Cortex of kidney (tissue), 1 donor: ENCODE measurements at places on chromosomes 16 and 17.

DNA sequence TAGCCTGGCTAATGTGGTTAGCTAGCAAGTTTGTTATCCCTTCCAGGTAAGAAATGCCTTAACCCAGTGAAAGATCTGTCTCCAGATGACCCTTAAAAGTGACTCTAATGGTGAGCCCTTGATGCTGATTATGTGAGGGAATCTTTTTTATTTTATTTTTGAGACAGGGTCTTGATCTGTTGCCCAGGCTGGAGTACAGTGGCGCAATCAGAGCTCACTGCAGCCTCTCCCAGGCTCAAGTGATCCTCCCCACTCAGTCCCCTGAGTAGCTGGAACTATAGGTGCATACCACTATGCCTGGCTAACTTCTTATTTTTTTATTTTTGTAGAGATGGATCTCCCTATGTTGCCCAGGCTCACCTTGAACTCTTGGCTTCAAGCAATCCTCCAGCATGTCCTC lies 10.8 kb upstream of the HP start:
- no peak for DNase-seq

DNA sequence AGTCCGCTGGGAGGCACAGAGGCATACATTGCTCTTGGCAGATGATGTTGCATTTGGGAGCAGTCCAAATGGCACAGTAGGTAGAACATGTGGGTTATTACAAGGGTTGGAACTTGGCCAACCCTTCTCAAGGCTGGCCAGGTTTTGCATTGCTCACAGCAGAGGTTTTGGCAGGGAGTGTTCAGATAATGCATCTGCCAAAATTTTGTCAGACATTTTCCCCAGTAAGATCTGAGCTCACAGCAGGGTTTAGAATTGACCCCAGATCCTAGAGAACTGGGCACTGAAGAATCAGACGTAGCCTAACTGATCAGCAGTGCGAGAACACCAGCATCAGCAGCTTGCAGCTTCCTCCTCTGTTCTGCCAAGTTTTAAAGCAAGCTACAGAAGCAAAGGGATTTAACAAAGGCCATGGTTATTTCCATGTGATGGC lies 468.8 kb upstream of the KIF2B start:
- no peak for DNase-seq

GRCh38 chr16:88905563-88905962 lies 39.1 kb upstream of the PABPN1L start:
- DNase-seq: no peak

- DNase-seq: no peak
Observed at GRCh38 chr17:18115517-18115916, 7.0 kb downstream of the MYO15A start.

DNA sequence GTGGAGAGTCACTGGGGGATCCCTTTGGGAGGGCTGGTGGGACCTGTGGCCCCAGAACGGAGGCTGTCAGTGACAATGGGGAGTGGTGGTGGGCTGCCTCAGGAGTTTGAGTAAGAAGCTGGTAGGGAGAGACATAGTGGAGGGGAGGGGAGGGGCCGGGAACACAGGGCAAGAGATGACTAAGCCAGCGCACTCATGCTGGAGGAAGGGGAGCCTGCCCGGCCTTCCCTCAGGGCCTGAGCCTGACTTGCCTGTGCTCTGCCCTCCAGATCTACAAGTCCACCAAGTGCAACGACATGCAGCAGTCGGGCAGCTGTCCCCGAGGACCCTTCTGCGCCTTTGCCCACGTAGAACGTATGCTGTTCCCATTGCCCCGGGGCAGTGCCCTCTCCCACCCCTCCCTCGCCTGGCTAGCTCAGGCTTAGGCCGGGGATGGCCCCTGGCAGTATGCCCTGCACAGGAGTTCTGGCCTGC lies 29.3 kb downstream of the UNC13D start:
- no peak for DNase-seq

DNA sequence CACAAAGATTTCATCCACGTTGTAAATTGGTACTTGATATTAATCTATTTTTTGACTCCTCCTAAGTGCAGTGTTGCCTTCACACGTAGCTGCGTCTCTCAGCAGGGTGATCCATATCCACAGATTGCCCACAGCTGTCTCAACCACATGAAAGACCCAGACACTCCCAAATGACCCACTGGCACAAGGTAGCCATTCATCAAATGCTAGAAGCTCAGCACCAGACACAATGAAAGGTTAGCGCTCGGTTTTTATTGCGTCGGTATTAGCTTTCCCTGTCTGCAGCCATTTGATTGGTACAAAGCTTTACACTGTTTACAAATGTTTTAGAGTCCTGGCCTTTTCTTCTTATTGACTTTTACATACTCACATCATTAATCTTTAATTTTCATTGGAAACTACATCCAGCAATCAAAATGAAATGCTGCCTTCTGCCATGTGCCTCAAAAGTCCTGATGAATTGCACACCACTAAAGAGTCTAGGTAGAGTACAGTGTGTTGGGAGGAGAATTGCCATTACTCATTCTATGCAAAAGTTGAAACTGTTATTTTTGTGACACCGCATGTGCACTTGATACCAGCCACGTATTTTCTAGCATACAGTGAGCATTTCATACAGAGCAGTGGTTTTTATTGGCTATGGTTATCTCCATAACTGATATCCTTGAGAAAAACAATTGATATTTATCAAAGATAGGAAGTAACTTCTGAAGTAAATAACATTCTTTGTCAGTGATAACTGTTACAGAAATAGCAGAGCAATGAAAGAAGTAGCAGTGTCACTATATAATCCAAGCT lies 127.3 kb upstream of the NUDT7 start:
- no peak for DNase-seq

GRCh38 chr16:1900452-1900774 lies 17.8 kb downstream of the HS3ST6 start:
- DNase-seq: no peak

DNA sequence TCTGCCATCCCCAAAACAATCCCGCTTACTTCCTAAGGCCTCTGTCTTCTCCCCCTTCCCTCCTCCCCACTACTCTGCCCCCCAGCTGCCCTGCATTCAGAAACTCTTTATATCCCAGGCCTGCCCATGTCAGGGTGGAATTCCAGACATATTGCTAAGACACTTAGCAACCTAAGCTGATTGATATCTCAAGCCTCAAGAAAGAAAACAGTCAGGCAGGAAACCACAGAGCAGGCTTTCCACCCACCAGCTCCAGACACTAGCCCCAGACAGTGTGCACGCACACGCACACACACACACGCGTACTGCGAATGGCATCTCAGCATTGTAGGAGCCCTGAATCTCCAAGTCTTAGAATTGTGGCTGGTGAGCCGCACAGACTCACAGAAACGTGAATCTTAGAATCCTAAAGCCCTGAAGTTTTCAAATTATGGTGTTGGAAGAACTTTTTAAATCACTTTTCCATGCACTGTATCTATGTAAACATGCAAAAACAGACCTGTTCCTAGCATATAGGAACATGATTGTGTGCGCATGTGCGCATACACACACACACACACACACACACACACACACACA lies 8.8 kb upstream of the LPCAT2 start:
- DNase-seq: no peak

GRCh38 chr17:17675925-17676534 lies 5.2 kb upstream of the RAI1 start:
- DNase-seq: no peak

- DNase-seq: no peak
Observed at GRCh38 chr17:39462631-39463375, 1.5 kb downstream of the CDK12 start.

GRCh38 chr17:41547921-41548843 lies 20.1 kb upstream of the KRT19 start:
- no peak for DNase-seq

DNA sequence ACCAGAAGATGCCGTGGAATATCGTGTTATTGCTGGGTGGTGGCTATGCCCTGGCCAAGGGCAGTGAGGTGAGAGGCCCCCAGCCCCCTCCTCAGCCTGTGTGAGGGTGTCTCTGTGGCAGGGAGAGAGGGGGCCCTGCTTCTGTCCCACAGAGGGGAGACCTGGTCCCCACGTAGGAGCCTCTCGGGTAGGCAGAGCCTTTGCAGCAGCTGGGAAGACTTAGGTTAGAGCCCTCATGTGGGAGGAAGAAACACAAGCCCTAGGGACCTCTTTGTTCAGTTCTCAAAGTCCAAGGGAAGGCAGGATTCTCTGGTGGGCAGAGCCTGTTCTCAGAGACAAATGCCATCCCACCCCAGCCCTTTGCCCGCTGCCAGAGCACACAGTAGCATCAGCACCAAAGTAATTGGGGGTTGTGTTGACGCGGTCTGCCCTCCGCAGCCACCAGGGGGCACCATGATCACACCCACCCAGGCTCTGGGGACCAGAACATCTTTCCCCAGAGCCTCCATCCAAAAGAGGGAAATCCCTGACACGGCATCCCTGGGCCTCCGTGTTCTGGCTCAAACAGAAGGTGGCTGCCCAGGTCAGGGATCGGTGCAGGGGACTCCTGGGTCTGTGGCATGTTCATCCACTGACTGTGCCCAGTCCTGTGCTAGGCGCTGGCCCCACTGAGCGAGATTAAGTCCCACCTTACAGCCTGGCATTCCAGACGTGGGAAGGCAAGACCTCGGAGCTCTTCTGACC lies 11.5 kb upstream of the FOXN1 start:
- DNase-seq: no peak

DNA sequence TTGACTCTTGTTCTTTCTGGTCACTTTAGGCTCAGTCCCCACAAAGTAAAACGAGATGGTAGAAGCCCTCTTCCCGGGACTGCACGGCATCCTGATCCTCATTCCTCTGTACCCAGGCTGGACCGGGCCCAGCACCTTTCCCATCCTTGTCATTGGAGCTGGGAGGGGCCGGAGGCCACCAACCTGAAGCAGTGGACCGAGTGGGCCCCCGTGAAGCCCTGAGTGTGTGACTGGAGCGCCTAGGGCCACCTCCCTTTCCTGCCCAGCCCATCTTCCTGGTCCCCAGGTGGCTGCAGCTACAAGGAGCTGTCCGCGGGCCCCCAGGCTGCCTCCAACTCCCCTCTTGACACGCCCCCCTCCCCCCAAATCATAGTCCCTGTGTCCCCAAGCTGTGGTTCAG lies 17.1 kb upstream of the CD300A start:
- DNase-seq: no peak

DNA sequence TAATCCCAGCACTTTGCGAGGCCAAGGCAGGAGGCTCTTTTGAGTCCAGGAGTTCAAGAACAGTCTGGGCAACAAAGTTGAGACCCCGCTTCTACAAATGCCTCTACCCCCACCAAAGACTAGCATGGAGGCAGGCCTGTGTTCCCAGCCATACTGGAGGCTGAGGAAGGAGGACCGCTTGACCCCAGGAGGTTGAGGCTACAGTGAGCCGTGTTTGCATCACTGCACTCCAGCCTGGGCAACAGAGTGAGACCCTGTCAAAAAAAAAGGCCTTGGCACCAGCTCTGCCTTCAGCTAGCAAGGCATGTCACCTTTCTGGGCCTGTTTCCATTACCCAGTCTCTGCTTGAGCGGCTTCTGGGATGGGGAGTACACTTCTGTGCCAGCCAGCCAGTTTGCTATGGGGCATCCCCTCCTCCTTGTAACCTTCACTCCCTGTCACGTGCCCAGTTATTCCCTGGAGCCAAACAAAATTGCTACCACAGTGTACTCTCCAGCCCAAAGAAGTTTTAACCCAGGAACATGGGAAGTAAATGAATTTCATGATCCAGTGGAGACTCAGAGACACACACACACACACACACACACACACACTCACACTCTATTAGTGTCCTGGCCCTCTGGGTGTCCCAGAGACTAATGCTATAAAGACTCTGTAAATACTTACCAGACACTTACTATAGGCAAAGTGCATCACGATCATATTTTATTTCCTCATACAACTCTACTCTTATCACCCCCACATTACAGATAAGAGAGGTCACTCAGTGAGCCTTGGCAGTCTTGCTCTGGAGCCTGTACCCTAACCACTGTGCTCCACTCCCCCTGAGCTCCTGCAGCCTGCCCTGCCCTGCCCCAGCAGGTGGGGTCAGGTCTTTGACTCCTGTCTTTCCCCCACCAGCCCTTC lies 2.5 kb downstream of the CISD3 start:
- DNase-seq: no peak

DNA sequence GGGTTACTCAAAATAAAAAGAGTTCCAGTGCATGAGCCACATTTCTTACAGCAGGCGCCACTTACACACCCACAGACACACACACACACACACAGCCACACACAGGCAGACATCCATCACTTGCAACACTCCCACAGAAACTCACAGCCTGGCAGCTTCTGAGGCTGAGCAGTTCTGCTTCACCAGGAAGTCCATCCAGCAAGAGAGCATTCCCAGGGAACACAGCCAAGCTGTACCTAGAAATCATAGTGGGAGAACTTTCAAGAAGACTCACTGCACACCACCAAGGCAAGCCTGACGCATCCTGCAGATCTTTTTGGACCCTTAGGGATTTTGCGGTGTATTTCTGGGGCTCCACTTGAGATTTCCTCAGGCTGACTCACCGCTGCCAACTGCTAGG lies 140.9 kb upstream of the WSB1 start:
- DNase-seq: no peak

DNA sequence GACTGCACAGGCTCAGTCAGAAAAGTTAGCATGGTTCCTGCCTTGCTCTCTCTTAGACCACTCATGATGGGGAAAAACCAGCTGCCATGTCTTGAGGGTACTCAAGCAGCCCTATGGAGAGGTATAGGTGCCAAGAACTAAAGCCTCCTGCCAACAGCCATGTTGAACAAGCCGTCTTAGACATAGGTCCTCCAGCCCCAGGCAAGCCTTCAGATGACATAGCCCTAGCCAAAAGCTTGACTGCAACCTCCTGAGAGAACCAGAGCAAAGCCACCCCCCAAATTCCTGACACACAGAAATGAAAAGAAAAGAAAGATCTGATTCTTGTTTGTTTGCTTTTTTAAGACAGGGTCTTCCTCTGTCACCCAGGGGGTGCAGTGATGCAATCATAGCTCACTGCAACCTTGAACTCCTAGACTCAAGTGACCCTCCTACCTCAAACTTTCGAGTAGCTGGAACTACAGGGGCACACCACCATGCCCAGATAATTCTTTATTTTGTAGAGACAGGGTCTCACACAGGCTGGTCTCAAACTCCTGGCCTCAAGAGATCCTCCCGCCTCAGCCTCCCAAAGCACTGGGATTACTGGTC lies 36.3 kb downstream of the CMTM3 start:
- DNase-seq: no peak

DNA sequence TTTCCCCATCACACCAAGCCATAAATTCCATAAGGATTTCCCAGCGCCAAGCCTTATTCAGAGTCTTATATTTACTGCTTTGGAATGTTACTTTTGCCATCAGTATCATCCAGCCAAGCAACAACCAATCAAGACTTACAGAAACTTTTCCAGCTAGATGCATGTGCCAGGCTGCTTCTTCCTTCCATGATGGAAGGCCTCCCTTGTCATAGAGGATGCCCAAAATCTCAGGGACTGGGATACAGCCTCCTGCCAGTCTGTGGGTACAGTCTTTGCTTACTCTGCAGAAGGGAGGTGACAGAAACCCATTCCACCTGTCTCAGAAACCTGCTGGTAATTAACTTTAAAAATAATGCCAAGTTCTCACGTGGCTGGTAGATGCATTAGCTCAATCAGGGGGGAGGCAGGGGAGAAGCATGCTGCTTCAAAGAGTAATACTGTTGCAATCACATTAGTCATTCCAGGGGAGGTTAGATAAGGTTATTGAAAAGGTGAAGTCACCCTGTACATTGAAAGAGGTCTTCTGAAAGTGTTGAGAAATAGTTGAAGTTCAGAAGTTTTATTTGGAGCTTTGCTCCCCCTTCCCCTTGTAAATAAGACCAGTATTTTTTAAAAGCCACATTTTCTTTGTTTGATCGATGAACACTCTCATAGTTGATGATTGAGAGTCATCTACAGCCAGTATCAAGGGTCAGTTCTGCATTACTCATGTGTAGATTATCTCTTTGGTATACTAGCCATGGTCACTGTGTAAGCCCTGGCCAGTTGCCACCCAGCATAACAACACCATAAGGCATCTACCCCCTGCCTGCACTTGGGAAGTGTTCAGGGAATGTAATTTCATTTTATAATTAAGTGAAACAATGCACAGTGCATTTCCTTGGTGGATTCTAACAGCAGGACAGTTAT lies 22.2 kb downstream of the HLF start:
- no peak for DNase-seq
